ENCODE measurements at places on chromosomes 3 and 15. TPM values are rescaled to one million over a fixed set of nuclear protein-coding genes. Genes with fewer than 3 reads are reported as not detected.

GRCh38 chr15:23565395-23566070 is at the start of gene MKRN3:
MKRN3 (plus strand) TSS chr15:23565674; CDS start chr15:23565783, 109 bp downstream.
- peak; percentile 19 for DNase-seq

The ACTC1 gene
- total RNA-seq, result not detected

The GABPB1 gene
- 33.2 TPM for total RNA-seq

The NUP210 gene
- total RNA-seq, result 142 TPM

DNA sequence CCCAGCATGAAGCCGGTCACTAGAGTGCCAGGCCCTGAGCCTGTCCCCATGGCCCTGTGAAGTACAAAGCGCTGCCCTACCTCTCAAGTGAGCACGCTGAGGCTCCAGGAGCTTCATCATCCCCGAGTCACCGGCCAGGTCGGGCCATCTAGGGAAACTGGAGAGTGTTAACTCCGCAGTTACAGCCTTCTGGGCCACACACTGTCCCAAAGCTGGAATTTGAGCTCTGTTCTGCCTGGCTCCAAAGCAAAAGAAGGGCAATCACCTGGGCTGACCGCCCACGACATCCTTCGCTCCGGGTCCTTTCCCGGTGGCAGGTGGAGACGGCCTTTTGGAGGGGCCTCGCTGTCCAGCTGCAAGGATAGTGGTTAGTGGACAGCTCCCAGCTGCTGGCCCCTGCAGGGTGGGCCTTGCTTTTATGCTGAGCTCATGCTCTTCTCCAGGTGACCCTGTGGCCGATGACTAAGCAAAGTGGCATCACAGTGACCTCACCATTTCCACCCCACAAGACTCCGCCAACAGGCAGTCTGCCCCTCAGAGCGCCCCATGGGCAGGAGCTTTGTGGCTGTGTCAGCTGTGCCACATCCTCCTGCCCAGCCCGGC is 3.5 kb upstream of the MUC4 start:
- peak; percentile 55 for DNase-seq

The CLDN16 gene
- not detected for total RNA-seq

The GOLGA8M gene
- total RNA-seq, result 1.0 TPM

DNA sequence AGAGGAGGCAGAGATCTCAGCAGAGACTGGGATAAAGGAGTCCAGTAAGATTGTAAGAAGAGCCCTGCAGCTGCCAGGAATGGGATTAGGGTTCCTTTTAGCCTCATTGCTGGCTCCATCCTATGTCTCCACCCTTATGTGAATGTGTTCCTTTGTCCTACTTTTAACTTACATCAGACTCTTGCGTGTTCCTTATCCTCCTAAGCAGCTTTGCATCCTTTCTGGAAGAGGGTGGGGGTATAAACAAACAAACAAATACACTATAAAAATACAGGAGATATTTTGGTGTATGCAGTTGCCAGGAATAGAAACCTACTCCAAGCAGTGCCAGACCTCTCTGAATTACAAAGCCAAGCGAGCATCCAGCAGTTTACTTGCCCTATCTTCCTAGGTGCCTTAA is 194.7 kb downstream of the ADAMTS9 start:
- DNase-seq, result no peak

DNA sequence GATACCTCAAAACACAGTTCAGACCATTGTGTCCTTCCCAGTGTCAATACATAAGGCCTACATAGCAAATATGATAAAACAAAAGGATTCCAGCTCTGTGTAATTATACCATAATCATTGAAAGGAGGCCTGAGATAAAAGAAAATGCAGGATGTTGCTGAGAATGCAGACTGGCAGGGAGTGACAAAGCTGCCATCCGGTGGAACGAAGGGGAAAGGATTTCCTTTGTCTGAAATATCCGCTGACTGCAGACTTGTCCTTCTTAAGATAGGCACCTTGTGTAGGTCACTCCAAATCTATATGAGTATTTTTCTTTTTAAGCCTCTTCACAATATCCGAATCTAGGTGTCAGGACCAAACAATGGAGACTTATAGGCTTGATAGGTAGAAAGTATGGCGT is 108.0 kb downstream of the KCNH8 start:
- no peak for DNase-seq

DNA sequence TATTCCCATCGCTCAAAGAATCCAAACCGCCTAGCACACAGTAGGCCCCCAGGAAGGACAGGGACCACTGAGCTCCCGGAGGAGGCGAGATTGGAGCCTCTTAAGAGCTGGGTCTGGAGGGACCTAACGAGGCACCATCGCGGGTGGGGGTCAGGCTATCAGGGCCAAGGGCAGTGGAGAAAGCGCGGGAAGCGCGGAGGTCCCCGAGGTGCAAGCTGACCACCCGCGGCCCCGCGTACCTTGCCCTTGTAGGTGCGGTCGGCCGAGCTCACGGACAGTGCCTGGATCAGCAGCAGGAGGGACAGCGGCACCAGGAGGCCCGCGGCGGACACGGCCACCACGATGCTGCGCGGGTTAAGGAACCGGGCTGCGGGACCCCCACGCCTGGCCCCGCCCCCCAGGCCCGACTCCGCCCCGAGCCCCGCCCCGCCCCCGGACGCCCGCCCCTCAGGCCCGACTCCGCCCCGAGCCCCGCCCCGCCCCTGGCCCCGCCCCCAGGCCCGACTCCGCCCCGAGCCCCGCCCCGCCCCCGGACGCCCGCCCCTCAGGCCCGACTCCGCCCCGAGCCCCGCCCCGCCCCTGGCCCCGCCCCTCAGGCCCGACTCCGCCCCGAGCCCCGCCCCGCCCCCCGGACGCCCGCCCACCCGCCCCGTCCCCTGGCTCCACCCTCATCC is 3.9 kb downstream of the ZDHHC19 start:
- DNase-seq, result no peak

The PLA2G4D gene
- total RNA-seq, result not detected

DNA sequence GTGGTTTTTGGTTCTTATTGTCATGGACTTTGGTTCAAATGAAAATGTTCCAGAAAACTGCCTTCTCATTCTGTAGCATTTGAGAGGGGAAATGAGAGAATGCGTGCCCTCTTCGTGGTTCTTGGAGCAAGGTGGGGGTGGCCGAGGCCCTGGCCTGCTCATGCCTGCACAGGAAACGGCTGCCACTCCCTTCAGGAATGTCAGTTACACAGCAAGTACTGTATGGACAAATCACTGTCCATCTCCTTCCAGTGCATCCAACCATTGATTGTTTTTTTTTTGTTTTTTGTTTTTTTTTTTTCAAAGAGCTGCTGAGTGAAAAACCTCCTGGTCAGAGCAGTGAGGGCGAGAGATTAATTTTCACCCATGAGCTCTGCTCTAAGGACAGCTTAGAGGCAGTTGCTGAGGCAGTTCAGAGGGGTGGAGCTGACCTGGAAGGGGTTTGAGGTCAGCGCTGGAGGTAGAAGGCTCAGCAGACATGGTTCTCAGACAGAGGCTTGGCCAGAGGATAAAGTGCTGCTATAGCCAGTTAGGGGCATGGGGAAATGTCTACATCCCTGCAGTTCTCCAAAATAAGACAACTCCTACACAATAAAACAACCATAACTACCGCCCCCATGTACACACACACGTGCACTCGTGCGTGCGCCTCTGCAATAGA is 20.2 kb upstream of the KIF23 start:
- no peak for DNase-seq

The ISLR2 gene
- total RNA-seq, result not detected

The CHRNA7 gene
- total RNA-seq, result not detected

DNA sequence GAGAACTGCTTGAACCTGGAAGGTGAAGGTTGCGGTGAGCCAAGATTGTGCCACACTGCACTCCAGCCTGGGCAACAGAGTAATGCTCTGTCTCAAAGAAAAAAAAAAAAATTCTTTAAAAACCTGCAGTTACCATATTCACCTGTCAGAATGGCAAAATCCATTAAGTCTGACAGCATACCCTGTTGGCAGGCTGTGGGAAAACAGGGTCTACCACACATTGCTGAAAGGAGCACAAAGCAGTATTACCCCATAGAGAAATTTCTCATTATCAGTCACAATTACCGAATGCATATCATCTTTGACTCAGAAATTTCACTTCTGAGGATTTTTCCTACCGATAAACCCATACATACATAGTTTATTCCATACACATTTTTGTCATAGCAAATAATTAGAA is 264.1 kb upstream of the SLCO3A1 start:
- peak; percentile 18 for DNase-seq

DNA sequence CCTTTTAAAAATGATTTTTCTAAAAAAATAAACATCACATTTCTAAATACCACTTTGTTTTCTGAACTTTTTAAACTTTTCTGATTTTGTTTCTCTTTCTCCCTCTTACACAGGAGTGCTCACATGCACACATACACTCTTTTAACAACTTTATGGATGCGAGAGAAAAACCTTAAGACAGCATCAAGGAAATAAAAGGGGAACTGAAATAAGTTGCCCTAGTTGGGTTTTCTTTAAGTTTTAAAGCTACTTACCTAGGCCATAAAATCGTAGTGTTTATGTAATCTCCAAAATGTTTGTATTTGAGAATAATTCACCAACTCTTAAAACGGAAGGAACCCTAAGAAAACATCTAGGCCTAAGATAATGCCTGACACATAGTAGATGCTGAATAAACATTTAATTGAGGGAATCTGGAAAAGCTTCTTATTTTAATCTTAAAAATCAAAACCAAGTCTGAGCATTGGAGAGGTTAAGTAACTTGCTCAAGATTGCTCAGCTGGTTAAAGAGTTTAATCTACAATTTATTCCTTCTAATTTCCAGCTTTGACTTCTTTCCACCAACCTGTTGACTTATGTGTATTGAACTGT is 1.2 kb upstream of the BBX start:
- no peak for DNase-seq

The SEMA3F gene
- total RNA-seq, result 0.43 TPM

The LDHAL6B gene
- not detected for total RNA-seq

GRCh38 chr3:42090973-42091731 is at the start of gene TRAK1:
TRAK1 (plus strand) TSS chr3:42091357; CDS start chr3:42091470, 113 bp downstream.
- DNase-seq, result no peak

- DNase-seq, result no peak
These were observed 72.2 kb downstream of the RPLP1 start for GRCh38 chr15:69524814-69525213.

DNA sequence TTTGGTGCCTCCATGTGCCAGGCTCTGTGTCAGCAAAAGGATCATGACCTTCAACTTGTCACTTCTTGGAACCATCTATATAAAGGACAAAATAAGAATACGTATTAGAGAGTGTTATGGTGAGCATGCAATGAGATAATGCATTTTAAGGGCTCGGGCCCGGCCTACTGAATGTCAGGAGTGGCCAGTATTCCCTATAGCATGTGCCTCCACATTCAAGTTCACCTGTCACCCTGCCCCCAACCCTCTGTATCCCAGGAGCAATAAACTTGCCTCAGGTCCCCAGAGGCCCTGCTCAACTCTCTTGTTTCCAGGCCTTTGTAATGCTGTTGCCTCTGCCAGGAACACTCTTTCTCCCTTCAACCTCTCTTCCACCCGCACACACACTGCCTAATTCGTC is 90.2 kb upstream of the SLC6A11 start:
- DNase-seq, result no peak
